CD4-positive, alpha-beta T cell treated with Interleukin-10 for 1 hour (primary cell): ENCODE measurements at places on chromosomes 12 and 14.

DNA sequence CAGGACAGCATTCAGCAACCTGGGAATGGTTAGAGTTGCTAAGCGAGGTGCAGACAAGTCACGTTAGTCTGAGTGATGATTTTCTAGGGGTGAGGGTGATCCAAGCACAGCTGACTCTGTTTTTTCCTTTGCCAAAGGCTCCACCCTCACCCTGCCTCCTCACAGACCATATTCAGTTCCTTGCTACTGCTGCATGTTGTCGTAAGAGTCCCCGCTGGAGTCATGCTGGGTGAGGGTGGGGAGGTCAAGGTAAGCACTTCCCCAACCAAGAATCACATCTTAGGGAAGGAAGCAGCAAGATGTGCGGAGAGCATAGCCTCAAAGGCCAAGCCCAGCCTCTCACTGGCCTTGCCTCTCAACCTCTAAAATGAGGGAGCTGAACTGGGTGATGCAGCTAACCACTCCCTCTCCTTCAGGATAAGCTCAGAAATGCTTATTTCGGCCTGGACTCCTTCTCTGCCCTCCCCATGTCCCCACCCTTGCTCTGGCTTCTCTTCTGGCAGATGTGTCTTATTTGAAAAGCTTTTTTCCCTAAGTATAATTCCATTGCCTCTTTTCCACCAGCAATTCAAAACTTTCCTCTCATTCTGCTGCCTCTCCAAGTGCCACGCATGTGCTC lies 66.9 kb upstream of the ACTN1 start:
- no peak for DNase-seq

DNA sequence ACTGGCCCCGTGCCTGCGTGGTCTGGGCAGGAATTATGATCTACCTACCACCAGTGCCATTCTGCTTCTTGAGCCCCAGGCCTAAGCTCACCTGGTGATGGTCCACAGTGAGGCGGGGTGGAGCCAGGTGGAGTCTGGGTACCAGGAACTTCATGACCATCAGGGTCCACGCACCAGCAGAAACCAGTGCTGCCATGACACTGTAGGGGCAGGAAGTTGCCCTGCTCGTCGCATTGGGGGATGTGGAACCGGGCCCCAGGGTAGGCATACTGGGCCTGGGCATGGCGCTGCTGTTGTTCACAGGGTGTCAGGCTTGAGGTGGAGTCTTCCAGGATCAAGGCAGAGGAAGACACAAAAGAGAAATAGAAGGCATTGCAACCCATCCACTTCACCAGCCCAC lies 29.6 kb downstream of the RTRAF start:
- DNase-seq = no peak

DNA sequence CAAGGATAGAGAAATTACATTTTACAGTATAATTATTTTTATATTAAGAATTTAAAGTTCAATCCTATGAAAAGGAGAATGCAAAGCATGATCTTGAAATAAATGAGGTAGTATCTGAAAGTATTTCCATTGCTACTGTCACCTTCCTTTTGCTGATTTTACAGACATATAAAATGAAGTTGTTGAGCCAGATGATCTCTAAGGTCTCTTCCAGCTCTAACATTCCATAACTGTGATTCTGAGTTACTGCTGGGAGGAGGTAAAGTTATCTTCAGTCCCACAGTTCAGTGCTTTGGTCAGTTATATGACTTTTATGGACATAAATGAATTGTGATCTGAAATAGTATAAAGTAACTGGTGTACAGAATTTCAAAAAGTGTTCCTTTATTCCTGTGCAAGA lies 52.8 kb downstream of the SLC38A6 start:
- no peak for DNase-seq

- no peak for DNase-seq
Observed at GRCh38 chr14:101774006-101774795, 12.7 kb downstream of the PPP2R5C start.

GRCh38 chr12:64072916-64073575 lies 149.1 kb downstream of the KICS2 start:
- DNase-seq = no peak

GRCh38 chr12:105929192-105929591 lies 209.6 kb downstream of the NUAK1 start:
- no peak for DNase-seq

DNA sequence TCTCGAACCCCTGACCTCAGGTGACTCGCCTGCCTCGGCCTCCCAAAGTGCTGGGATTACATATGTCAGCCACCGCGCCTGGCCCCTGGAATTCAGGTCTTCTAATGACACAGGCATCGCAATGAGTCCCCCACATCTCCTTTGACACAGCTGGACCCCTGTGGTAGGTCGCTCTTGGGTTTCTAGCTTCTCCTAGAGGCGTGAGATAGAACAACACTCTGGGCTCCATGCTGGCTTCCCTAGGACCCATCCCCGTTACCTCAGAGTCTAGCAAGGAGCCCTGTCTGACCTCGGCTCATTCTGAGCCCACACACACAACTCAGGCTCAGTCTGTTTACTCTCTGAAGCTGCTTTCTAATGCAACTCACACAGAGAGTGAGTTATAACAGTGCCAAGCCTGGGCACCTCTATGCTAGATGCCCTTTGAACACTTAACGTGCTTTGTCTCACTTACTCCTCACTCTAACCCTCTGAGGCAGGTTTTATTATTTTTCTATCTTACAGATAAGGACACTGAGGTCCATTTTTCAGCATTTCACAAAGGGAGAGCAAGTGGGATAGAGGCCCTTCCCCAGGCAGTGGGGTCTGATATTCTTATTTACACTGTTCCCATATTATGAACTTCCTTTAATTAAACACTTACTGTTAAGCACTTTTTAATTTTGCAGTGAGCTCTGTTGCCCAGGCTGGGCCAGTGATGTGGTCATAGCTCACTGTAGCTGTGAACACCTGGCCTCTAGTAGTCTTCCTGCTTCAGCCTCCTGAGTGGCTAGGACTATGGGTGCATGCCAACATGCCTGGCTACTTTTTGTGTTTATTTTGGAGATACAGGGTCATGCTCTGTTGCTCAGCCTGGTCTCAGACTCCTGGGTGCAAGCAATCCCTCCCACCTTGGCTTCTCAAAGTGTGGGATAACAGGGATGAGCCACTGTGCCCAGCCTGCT lies 40.6 kb upstream of the RBM19 start:
- DNase-seq = no peak

GRCh38 chr12:127411981-127412380 lies 855.0 kb upstream of the TMEM132C start:
- no peak for DNase-seq

DNA sequence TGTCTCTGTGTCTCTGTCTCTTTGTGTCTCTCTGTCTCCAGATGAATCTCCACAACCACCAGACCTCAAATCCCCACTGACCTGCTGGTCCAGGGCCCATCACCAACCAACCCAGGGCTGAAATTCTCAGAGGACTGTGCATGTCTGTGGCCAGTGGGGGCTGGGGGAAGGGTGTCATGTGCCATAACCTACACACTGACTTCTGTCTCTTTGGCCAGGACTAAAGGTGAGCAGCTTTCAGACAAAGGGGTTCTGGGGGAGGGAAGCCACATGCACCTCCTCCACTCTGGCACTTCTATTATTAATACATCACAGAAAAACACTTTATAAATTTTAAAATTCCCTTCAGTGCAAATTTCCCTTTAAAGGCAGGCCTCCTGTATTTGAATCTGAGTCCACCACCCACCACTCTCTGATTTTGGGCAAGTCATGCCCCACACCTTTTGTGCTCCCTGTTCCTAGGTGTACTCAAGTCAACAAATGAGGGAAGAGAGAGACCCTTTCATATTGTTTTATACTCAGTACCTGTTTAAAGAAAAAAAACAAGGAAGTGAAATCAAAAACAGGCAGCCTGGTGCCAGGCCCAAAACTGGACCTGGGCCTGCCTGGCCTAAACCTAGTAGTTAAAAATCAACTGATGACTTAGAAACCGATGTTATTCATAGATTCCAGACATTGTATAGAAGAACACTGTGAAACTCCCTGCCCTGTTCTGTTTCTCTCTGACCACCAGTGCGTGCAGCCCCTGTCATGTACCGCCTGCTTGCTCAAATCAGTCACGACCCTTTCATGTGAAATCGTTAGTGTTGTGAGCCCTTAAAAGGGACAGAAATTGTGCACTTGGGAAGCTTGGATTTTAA lies 80.2 kb downstream of the TUNAR start:
- no peak for DNase-seq

- no peak for DNase-seq
Observed at GRCh38 chr14:77554207-77554606, 55.6 kb upstream of the ISM2 start.

DNA sequence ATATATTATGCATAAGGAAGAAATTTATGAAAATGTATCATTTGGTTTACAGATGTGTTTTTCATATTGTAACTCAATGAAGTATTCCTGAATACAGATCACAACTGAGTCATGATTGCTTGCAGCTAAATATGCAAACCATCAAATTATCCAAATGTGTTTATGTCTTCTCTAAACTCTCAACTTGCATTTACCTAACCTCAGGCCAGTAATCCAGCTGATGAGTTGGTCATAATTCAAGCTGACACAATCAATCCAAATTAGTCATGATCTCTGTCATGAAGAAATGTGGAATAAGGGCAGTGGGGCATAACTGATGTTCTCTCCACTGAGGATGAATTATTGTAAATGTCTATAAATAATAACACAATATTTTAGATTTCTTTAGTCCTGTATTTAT lies 104.8 kb upstream of the CNTN1 start:
- no peak for DNase-seq

GRCh38 chr14:90275820-90276219 lies 19.5 kb downstream of the PSMC1 start:
- DNase-seq = no peak

- peak; percentile 3 for DNase-seq
Observed at GRCh38 chr12:43730283-43730682, 28.3 kb downstream of the PUS7L start.

DNA sequence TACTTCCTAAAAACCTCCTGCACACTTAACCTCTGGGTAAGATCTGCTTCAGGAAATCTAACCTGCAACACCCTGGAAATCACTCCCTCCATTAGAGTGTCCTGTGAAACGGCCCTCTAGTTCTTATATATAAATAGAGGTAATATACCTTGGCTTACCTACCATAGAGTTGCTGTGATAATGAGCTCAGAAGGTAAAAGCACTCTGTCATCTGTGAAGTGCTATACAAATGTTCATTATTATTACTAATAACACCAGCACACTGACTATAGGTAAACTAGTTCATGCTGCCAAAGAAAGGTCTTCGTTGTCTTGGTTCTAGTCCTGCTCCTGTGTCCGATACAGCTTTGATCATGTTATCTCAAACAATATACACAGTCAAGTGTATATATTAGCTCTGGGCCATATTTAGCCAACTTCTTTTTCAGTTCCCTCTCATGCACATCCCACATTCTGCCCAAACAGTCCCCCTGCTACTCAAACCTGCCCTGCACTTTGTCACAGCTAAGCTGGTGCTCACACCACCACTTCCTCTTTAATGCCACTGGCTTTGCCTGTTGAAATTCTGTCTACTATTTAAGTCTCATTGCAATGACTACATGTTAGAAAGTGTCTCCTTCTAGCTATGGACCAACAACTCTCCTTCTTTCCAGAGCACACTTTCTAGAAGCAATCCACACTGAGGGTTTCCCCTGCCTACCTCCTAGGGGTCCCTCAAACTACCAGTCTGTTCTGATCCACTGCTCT lies 5.1 kb downstream of the E2F7 start:
- peak; percentile 14 for DNase-seq
